ENCODE measurements at places on chromosomes 7 and 10. TPM values are rescaled to one million over a fixed set of nuclear protein-coding genes. Genes with fewer than 3 reads are reported as not detected.

NOM1 gene
- total RNA-seq = 46.4 TPM

MSMB gene
- not detected for total RNA-seq

SPDYE16 gene
- total RNA-seq = not detected

SFRP5 gene
- not detected for total RNA-seq

AP3M1 gene
- 53.8 TPM for total RNA-seq
